ENCODE measurements at places on chromosomes 2 and 18.

- no peak for DNase-seq
Observed at GRCh38 chr2:99701503-99701902, 211.7 kb upstream of the REV1 start.

DNA sequence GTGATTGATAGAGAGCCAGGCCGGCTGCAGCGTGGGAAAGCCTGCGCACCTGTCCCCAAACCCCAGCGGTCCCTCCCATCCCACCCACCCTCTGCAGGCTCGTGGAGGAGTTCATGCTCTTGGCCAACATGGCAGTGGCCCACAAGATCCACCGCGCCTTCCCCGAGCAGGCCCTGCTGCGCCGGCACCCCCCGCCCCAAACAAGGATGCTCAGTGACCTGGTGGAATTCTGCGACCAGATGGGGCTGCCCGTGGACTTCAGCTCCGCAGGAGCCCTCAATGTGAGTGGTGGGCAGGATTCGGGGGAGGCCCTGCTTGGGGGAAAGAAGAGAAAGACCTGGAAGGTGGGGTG lies 48.9 kb upstream of the ALPP start:
- no peak for DNase-seq

DNA sequence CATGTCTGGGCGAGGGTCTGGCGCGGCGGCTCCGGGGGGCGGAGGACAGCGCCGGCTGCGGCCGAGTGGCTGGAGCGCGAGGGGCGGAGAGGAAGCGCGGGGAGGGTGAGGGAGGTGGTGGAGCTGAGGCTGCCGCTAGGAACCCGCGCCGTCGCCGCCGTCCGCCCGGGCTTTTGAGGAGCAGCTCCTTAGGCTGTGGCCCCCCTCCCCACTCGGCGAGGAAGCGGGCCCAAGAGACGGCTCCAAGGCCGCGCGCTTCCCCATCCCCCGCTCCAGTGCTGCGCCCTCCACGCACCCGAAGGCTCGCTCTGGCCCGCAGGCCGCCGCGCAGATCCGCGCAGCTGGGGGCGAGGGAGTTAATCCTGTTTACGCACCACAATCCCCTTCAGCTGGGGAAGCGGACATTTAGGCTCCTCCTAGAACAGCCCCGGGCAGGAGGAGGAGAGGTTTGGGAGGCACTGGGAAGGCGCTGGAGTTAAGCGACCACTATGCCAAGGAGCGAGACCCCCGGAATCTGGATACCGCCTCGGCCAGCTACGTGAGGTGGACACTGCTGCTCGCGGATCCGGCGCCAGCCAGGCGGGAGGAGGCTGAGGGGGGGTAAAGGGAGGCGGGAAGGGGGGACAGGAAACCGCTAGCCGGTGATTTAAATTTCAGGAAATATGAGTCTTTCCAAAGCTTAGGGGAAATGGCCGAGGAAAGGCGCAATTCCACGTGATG lies at the start of gene CNRIP1:
Gene CNRIP1 (minus strand): TSS at position 552 of the 720 bp plus-strand sequence. CDS start 549 bp downstream, at position 3.
- no peak for DNase-seq

DNA sequence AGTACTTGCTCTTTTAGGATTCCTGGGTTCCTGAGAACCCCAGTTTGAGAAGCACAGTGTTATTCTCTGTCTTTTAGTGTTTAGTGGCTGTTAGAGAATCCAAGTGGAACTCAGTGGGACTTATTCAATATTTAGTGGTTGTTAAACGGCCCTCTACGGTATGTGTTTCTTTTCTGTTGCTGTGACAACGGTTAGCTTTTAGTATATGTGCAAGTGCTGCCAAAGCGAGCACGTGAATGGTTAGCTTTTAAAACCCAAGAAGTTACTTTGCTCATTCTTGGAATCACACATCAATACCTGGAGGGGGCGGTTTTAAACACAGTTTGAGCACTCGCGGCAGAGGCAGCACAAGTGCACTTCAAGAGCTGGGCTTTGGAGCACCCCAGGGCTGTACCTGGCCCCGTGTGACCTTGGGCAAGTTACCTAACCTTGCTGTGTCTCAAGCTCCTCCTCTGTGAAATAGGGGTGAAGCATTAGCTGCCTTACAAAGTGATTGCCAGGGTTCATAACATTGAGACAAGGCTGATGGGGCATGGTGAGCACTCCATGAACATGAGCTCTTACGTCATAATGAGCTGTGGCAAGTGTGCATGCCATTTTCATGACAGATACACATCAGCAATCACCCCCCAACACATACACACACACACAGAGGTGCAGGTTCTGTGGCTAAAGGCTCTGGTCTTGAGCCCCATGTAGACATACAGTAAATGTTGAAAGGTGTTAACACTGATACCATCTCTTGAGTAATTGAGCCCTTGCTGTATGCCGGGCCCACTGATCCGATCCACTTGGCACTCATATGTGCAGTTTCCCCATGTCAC lies 234.1 kb downstream of the ALPK2 start:
- no peak for DNase-seq

DNA sequence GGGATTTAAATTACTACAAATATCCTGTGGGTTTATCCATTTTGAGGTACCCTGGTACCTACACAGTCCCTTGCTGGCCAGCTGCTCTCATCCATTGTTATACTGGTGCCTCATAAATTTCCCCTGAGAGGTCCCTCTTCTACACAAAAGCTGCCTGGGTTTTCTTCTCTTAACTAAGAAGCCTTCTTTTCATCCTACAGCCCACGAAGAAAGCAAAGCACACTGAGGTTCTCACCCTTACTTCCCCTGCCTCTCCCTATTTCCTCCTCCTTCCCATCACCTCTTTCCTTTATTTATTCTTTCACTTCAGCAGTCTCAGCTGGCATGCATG lies 154.9 kb downstream of the CSRNP3 start:
- no peak for DNase-seq

DNA sequence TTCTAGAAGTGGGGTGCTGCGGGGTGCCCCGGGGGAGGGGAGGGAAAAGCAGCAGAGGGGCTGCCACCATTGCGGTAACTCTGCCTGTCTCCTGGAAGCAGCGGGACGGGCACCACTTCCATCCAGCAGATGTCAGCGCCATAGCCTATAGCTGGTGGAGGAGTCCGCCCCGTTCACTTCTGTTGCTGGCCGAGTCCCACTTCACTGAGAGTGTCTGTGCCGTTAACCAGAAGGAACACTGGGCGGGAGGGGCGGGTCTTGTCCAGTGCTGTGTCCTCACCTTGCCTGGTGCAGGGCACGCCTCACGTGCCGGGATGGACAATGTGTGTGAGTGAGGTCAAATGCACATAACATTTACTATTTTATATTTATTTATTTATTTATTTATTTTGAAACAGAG lies 19.3 kb upstream of the ODC1 start:
- DNase-seq = no peak

DNA sequence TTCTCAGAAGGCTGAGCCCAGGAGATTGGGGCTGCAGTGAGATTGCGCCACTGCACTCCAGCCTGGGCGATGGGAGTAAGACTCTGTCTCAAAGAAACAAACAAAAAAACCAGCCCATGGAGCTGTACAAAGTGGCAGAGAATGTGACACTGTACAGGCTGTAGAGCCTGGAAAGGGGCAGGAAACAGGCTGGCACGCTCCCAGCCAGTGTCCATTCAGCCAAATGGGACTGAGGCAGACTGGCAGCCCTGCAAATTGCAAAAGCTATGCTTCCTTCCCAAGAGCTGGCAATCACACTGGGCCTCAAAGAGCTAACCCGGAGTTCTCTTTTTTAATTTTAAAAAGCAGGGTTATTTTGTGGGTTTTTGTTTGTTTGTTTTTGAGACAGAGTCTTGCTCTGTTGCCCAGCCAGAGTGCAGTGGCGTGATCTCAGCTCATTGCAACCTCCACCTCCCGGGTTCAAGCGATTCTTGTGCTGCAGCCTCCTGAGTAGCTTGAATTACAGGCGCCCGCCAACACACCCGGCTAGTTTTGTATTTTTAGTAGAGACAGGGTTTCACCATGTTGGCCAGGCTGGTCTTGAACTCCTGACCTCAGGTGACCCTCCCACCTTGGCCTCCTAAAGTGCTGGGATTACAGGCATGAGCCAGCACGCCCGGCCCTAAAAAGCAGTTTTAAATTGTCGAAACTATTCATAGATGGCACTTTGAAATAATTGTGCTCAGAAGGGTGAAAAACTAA lies 42.8 kb downstream of the SCRN3 start:
- DNase-seq = no peak

- DNase-seq = no peak
Observed at GRCh38 chr2:239222706-239223309, 178.0 kb downstream of the HDAC4 start.

GRCh38 chr2:122070241-122070731 lies 314.8 kb downstream of the TSN start:
- no peak for DNase-seq

DNA sequence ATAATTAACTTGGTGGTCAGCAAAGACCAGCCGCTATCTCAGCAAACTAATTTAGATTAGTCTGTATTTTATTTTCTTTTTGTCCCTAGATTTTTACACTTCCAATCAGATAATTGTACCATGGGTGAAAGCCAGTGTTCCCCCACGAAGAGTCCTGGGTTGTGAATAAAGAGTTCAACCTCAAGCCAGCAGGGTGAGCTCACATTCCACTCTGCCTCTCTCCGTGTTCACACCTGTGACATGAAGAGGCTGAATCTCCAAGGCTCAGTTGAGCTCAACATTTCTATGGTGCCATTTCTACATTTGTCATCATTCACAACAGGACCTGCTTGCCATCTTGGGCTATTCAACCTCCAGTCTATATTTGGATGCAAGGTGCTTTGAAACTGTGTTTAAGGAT lies 771.5 kb downstream of the GALR1 start:
- no peak for DNase-seq

GRCh38 chr2:88601286-88601685 lies 26.0 kb downstream of the EIF2AK3 start:
- no peak for DNase-seq

GRCh38 chr2:232412986-232413385 lies 6.3 kb downstream of the ALPG start:
- no peak for DNase-seq

DNA sequence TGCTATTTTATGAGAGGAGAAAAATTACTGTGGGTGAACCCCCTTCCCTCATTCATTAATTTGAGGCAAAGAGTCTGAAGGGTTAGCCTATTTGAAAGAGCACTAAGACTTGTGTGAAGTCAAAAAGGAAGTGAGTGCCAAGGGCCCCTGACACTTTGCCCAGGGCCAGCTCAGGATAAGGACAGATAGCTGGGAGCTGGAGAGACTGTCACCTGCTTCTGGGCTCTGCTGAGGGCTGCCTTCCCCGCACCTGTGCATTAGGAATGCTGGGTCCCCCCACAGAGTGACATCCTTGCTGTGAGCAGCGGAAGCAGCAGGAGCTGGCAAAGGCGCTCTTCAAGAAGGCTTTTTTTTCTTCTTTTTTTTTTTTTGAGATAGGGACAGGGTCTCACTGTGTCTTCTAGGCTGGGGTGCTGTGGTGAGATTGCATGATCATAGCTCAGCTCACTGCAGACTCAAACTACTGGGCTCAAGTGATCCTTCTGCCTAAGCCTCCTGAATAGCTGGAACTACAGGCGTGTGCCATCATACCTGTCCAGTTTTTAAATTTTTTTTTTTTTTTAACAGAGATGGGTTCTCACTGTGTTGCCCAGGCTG lies 148.3 kb downstream of the AQP4 start:
- no peak for DNase-seq
